NCI-H1092 treated with DMSO at 0.1 percent for 48 hours (cell line): ENCODE measurements at places on chromosomes 5 and 9.

GRCh38 chr5:18394443-18394804 is 760.2 kb downstream of the TAF11L14 start:
- DNase-seq, result no peak

- no peak for DNase-seq
Observed at GRCh38 chr5:87329114-87329513, 61.4 kb downstream of the RASA1 start.

DNA sequence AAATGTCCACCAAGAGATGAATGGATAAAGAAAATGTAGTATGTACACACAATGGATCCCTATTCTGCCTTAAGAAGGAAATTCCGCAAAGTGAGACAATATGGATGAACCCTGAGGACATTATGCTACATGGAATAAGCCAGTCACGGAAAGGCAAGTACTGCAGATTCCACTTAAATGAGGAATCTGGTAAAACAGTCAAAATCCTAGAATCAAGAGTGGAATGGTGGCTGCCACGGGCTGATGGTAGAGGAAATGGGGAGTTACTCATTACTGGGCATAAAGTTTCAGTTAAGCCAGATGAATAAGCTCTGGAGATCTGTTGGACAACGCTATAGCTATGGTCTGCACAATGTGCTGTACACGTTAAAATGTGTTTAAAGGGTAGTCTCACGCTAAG is 47.2 kb downstream of the STK10 start:
- DNase-seq, result no peak

DNA sequence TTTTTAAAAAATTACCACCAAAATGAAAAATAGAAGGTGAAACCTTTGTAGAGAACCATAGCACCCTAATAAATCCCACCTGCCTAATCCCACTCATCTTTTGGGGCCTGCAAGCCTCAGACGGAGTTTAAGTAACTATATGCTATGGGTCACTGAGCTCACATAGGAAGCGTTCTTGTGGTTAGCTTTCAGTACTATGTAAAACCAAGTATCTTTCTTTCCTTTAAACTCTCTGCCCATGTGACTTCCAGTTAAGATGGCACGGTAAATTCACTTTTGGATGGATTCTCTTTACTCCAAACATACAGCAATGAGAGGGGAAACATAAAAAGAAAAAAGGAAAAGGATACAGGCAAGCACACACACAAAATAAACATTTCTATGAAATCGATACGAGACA is 50.9 kb downstream of the FANCC start:
- DNase-seq, result no peak

DNA sequence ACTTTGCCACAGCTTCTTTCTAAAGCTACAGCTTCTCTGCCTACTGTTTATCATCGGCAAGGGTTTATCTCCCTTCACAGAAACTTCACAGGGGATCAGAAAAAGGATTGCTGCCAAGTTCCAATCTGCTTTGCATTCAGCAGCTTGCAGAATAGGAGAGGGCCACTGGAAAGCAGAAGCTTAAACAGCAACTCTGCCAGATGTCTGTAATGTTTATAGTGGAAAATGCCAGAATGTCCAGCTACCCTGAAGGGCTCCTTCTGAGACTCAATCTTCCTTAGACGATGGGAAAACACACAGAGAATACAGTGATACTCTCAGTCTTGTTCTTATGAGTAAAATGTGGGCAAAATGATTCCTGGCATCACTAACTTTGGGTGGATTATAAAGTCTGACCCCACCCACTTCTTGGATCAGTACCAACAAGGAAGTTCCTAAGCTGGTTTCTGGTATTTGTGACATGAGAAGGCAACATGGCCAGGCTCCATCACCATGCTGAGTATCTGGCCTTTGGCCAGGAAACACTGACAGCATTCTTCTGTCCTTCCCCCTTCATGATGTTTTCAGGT is 19.0 kb downstream of the STOM start:
- DNase-seq, result peak; percentile 79
